ENCODE measurements at places on chromosomes 16 and 17. TPM values are rescaled to one million over a fixed set of nuclear protein-coding genes. Genes with fewer than 3 reads are reported as not detected.

The CCDC78 gene
- total RNA-seq, result 4.8 TPM

The OTOP2 gene
- not detected for total RNA-seq

The PPL gene
- total RNA-seq, result 0.75 TPM

The KRT31 gene
- total RNA-seq, result not detected

The SKAP1 gene
- total RNA-seq, result not detected

The UTS2R gene
- not detected for total RNA-seq

The MT4 gene
- not detected for total RNA-seq

The WIPI1 gene
- total RNA-seq, result 186 TPM

The NETO2 gene
- total RNA-seq, result 9.6 TPM

The C17orf113 gene
- 0.22 TPM for total RNA-seq

The CLDN7 gene
- 4.5 TPM for total RNA-seq

The TNFRSF17 gene
- total RNA-seq, result not detected

The PCTP gene
- total RNA-seq, result 17.0 TPM

The CD300A gene
- not detected for total RNA-seq

The MYH2 gene
- under 0.01 TPM for total RNA-seq

The NPTX1 gene
- total RNA-seq, result 4.9 TPM

The SSTR5 gene
- total RNA-seq, result not detected

The IKZF3 gene
- total RNA-seq, result not detected

The NME2 gene
- total RNA-seq, result 617 TPM
